ENCODE measurements at places on chromosomes 3 and 15. TPM values are rescaled to one million over a fixed set of nuclear protein-coding genes. Genes with fewer than 3 reads are reported as not detected.

- H3K36me3 ChIP-seq: no peaks in the 10 kb centered on the region
- no peak overlapping the region for H3K27ac ChIP-seq
- no peaks in the 10 kb centered on the region for H3K4me1 ChIP-seq
- DNase-seq: no peak
- H3K27me3 ChIP-seq: no peaks in the 10 kb centered on the region
- no peak overlapping the region for H3K4me3 ChIP-seq
These were observed 200.0 kb upstream of the UBE2E2 start for GRCh38 chr3:23002836-23003732.

DNA sequence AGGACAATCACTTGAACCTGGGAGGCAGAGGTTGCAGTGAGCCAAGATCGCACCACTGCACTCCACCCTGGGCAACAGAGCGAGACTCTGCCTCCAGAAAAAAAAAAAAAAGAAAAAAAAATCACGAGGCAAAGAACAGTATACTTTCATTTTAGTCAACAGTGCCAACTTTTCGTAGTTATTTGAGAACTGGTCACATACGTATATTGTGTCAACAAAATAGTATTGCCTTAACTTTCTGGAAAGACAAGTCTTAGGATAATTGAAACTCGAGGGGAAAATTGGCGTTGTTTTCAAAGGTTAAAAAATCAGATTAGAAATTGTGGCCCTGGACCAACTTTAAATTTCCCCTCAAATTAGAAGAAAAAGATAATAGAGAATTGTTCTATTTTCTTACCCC lies 13.8 kb downstream of the GMPS start:
- no peak overlapping the region for H3K27ac ChIP-seq
- H3K36me3 ChIP-seq: peaks cover 7% of the 10 kb centered on the region
- no peak overlapping the region for H3K4me3 ChIP-seq
- no peaks in the 10 kb centered on the region for H3K27me3 ChIP-seq
- no peak for DNase-seq

DNA sequence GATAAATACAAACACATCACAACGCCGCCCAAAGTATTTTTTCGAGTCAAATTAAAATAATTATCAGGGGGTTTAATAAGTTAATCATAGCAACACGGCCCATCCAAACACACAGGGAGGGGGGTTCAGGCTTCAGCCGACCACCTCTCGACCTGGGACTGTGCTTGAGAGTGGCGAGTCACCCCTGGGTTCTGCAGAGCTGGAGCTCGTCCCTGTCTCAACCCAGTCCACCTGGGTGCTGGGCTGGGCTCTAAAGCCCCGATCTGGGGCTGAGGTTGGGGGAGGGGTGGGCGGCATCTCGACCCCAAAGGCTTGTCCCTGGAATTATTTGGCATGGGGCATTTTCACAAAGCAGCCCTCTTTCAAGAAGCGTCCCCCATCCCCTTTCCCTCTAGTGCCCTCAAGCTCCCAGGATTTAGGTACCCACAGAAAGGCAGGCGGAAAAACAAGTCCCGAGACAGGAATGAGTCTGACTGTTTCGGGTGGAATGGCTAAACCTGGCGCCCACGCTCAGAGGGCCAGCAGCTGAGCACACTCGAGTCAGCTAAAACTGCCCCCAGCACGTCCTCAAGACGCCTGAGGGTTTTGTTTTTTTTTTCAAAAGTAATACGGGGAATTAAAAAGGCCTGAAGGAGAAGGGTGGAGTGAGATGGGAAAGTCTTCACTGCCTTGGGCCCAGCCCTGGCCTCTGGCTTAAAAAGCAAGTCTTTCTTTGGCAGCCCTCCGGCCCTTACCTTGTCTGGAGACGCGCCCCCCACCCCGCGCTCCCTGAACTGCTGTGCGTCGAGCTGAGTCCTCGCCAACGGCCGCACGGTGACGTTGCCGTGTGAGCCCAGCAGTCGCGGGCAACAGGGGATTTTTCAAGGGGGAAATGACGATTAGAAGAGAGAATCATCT lies 32.5 kb downstream of the NR2F2 start:
- H3K4me1 ChIP-seq: peaks cover 12% of the 10 kb centered on the region
- H3K27ac ChIP-seq: no peak overlapping the region
- no peak overlapping the region for H3K4me3 ChIP-seq
- DNase-seq: no peak
- H3K36me3 ChIP-seq: no peaks in the 10 kb centered on the region

- H3K27me3 ChIP-seq: peaks cover 3% of the 10 kb centered on the region
- no peak overlapping the region for H3K4me3 ChIP-seq
- DNase-seq: no peak
- H3K27ac ChIP-seq: no peak overlapping the region
- H3K36me3 ChIP-seq: no peaks in the 10 kb centered on the region
These were observed 364.2 kb downstream of the OCA2 start for GRCh38 chr15:27734785-27735495.

DNA sequence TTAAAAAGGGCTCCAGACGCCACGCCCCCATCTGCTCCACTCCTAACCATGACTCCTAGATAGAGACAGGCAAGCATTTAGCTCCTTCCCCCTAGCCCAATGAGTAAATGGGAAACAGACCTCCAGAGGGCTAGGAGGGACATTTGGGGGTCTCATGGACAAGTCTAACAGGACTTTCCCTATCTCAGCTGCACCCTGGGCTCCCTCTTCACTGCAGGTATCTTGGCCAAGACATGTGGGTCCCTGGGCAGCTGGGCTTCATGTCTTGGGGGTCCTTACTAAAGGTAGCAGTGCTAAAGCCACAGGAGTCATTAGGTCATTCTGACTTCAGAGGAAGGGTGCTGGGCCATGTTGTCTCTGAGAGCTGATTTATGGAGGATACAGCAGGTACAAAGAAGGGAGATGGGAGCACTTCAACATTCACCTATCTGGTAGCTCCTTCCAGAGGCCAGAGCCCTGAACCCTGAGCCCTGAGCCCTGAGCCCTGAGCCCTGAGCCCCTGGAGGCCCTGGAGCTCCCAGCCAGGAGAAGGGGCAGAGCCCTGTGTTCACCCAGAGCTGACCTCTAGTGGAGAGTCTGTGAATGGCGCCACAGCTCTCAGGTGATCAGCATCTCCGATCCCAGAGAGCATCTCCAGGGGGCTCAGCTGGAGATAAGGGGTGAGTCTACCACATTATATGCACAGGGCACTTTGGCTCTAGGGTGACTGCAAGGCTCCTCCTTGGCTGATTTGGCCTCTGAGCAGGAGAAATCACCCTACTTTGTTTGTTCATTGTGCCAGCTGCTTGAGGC lies 40.1 kb upstream of the EPHB1 start:
- no peaks in the 10 kb centered on the region for H3K36me3 ChIP-seq
- no peaks in the 10 kb centered on the region for H3K4me1 ChIP-seq
- peak; percentile 26 for DNase-seq

DNA sequence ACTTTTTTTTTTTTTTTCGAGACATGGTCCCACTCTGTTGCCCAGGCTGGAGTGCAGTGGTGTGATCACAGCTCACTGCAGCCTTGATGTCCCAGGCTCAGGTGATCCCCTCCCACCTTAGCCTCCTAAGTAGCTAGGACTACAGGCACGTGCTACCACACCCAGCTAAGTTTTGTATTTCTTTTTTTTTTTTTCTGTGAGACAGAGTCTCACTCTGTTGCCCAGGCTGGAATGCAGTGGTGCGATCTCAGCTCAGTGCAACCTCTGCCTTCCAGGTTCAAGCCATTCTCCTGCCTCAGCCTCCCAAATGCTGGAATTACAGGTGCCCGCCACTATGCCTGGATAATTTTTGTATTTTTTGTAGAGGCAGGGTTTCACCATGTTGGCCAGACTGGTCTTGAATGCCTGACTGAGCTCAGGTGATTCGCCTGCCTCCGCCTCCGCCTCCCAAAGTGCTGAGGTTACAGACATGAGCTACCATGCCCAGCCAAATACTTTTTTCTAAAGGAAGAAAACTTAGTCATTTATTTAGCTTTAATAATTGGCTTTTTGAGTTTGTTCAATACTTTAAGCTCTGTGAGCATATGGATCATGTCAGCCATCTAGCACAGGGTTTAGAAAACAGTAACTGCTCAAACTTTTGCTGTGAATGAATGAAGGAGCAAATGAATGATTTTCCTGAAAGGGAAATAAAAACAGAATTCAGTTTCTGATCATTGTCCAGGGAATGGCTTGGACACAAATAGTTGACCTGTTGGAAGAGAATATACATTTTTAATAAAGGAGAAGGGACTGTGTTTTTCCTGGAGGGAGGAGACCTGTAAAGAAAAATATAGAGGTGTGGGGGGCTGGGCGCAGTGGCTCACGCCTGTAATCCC lies 26.0 kb downstream of the UBE2E1 start:
- no peak for DNase-seq
- no peaks in the 10 kb centered on the region for H3K27me3 ChIP-seq
- H3K4me3 ChIP-seq: no peak overlapping the region
- no peak overlapping the region for H3K27ac ChIP-seq

GRCh38 chr3:14769544-14770325 lies 49.0 kb upstream of the FGD5 start:
- no peaks in the 10 kb centered on the region for H3K4me1 ChIP-seq
- no peak overlapping the region for H3K27ac ChIP-seq
- H3K36me3 ChIP-seq: no peaks in the 10 kb centered on the region

DNA sequence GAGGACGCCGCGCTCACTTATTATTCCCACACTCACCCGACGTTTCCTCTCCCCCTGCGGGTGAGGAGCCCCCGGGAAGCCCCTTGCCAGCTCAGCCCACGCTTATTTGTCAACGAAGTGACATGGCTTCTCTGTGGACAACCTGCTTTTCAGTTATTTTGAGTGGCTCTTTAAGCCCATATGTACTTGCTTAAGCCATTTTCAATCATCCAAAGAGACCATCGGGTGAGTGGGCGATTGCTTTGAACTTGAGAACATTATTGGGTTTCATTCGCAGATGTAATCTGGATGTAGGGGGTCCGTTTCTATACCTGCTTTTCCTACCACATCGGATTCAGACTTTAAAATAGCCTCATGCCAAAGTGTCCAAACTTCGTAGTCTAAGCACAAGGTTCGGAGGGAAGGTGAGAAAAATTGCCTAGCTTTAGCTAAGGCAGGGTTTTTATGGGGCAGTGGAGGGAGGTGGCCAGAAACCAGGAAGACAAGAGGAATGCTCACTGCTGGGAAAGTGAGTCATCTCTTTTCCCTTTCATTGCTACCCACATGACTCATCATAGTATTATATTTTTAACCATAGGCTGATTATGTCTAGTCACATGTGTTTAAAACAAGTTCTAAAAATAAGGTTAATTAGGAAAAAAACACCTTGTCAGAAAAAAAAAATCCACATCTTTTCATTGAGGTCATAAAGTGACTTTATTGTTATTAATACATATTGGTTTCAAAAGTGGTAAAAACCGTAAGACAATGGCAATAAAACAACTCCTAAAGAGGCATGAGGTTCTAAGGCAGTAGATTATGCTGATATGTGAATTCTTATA lies 773.1 kb upstream of the NR2F2 start:
- peaks cover 44% of the 10 kb centered on the region for H3K27me3 ChIP-seq
- no peaks in the 10 kb centered on the region for H3K36me3 ChIP-seq
- H3K27ac ChIP-seq: no peak overlapping the region
- peaks cover 7% of the 10 kb centered on the region for H3K4me1 ChIP-seq
- no peak overlapping the region for H3K4me3 ChIP-seq
- no peak for DNase-seq

DNA sequence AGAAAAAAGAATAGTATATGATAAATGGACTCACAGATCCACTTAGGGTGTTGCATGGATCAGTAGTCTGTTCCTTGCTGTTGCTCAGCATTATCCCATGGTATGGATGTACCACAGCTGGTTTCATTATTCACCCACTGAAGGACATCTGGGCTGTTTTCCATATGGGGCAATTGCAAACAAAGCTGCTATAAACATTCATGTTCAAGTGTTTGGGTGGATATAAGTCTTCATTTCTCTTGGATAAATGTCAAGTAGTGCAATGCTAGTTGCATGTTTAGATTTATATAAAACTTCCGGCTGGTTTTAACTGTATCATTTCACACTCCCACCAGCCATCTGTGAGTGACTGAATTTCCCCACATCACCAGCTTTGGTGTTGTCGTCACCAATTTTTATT lies 137.7 kb downstream of the ASB7 start:
- H3K36me3 ChIP-seq: no peaks in the 10 kb centered on the region
- peaks cover 26% of the 10 kb centered on the region for H3K27me3 ChIP-seq
- H3K4me1 ChIP-seq: no peaks in the 10 kb centered on the region

DNA sequence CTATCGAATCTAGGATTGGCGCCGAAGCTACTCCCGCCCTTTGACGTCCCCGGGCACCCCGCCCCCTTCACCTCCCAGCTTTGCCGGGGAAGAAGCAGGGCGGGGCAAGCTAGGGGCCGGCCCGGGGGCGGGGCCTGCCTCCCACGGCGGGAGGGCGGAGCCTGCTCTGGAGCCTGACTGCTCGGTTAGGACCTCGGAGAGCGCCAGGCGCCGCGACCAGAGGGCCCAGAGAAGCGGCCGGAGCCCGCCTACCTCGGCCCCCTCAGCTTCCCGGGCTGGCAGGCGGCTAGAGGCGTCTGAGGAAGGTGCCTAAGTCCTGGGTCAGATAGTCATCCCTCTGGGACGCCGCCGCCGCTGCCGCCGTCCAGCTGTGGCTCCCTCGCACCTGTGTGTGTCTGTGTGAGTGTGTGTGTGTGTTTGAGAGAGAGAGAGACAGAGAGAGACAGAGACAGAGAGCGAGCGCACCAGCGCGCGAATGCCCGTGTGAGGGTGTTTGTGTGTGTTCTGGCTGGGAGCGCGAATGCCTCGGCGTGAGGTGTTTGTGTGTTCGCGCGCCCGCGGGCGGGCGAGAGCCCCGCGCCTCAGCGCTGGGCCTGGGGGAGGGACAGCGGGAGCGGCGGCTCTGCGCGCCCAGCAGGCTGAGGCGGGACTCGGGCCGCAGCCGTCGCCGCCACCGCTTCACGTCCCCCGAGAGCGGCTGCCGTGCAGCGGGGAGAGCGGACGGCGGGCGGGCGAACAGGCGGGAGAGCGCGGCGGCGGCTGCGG lies at the start of gene STXBP5L:
Gene STXBP5L (plus strand): TSS at position 176 of the 765 bp plus-strand sequence. CDS start 1,374 bp downstream, outside the sequence.
- no peak within 1 kb of the TSS for H3K27ac ChIP-seq
- peaks cover 13% of the 10 kb centered on the region for H3K4me1 ChIP-seq
- peak; percentile 77 for DNase-seq

DNA sequence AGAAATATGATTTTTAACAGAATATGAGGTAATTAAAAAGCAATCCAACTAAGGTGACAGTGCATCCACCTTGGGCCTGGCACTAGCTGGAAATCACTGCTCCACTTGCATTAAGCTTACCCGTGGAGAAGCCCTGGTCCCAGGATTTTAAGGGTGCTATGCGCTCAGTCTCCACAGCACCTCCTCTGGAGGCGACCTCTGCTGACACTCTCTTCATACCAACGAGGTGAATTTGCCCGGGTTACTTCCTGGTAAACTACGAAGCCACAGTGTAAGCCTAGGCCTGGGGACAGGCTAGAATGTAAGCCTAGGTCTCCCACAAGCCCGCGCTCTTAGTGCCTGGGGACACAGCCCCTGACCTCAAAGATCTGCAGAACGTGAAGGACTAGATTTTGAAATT lies 793 bp downstream of the APOD start:
- H3K27ac ChIP-seq: no peak overlapping the region
- no peak overlapping the region for H3K4me3 ChIP-seq
- H3K4me1 ChIP-seq: peaks cover 17% of the 10 kb centered on the region
- no peak for DNase-seq
- H3K27me3 ChIP-seq: peaks cover 6% of the 10 kb centered on the region
- peaks cover 2% of the 10 kb centered on the region for H3K36me3 ChIP-seq

The GPR87 gene
- not detected for total RNA-seq

The ARF4 gene
- 67.4 TPM for total RNA-seq

The GHRL gene
- 0.41 TPM for total RNA-seq

The GP5 gene
- total RNA-seq: 0.80 TPM

The ITIH4 gene
- total RNA-seq: 4.8 TPM
